ENCODE measurements at places on chromosomes 7 and 10.

DNA sequence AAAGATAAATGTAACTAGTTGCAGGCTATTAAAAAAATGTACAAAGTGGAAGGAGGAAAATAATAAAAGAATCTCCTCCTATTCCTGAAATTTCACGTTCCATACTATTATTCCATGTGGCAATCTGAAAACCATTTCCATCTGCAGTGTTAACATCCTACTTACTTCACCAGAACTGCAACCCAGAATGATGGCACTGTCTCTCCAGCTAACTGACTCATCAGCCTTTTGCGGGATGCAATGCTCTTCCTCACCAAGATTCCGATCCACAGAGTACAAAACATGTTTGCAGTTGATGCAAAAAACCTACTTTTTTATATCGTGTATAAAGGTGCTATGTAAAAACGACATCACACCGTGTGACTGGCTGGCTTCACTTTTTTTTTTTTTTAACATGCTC lies 50.8 kb downstream of the ESYT2 start:
- DNase-seq, result no peak

DNA sequence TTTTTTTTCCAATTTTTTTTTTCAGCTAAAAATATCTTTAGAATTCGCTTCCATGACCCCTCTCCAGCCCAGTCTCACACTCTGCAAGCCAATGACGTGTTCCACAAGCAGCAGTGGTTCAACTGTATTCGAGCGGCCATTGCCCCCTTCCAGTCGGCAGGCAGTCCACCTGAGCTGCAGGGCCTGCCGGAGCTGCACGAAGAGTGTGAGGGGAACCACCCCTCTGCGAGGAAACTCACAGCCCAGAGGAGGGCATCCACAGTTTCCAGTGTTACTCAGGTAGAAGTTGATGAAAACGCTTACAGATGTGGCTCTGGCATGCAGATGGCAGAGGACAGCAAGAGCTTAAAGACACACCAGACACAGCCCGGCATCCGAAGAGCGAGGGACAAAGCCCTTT lies 42.8 kb downstream of the CALML5 start:
- no peak for DNase-seq

- no peak for DNase-seq
Measured at GRCh38 chr10:99340650-99341049, 11.5 kb downstream of the CNNM1 start.

GRCh38 chr10:11162828-11163599 lies 145.3 kb downstream of the CELF2 start:
- no peak for DNase-seq

- DNase-seq, result no peak
Measured at GRCh38 chr7:129778770-129779601, 167.5 kb downstream of the NRF1 start.

DNA sequence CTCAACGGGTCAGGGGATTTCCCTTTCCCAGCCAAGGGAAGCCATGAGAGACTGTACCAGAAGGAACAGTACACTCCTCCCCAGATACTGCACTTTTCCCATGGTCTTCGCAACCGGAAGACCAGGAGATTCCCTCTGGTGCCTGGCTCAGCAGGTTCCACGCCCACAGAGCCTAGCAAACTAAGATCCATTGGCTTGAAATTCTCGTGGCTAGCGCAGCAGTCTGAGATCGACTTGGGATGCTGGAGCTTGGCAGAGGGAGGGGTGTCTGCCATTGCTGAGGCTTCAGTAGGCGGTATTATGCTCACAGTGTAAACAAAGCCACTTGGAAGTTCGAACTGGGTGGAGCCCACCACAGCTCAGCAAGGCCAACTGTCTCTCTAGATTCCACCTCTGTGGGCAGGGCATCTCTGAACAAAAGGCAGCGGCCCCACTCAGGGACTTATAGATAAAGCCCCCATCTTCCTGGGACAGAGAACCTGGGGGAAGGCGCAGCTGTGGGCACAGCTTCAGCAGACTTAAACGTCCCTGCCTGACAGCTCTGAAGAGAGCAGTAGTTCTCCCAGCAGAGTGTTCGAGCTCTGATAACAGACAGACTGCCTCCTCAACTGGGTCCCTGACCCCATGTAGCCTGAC lies 29.6 kb downstream of the SLC16A12 start:
- DNase-seq, result no peak

DNA sequence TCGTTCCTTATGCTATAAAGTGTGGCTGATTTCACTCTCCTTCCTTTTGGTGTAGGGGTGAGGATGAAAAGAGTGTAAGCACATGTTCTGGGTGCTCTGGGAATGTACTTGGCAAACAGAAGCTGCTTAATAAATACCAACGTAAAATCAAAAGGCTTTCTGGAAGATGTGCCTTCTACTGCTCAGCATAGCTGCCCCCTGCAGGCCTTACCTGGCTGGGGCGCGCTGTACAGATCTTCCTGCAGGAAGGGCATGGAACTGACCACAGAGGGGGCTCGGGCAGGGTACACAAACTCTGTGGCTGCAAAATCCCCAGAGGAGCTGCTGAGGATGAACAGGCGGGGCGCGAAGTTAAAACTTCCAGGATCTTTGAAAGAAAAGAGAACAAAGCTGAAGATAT lies 169.4 kb downstream of the SVIL start:
- DNase-seq, result no peak

DNA sequence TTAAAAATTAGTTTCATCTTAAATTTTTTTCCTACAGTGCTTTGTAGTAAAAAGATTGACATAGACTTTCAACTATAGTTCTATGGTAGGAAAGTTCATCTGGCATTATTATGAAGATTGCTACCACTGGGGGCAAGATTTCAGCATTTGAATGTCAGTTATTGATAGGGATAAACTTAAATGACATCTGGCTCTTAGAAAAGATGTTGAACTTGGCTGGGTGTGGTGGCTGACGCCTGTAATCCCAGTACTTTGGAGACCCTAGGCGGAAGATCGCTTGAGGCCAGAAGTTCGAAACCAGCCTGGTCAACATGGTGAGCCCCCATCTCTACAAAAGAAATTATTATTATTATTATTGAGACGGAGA lies 1.4 kb upstream of the TRA2A start:
- DNase-seq, result no peak

Data from progenitor cell of endocrine pancreas (in vitro differentiated cells).